ENCODE measurements at places on chromosomes 2 and 18.

DNA sequence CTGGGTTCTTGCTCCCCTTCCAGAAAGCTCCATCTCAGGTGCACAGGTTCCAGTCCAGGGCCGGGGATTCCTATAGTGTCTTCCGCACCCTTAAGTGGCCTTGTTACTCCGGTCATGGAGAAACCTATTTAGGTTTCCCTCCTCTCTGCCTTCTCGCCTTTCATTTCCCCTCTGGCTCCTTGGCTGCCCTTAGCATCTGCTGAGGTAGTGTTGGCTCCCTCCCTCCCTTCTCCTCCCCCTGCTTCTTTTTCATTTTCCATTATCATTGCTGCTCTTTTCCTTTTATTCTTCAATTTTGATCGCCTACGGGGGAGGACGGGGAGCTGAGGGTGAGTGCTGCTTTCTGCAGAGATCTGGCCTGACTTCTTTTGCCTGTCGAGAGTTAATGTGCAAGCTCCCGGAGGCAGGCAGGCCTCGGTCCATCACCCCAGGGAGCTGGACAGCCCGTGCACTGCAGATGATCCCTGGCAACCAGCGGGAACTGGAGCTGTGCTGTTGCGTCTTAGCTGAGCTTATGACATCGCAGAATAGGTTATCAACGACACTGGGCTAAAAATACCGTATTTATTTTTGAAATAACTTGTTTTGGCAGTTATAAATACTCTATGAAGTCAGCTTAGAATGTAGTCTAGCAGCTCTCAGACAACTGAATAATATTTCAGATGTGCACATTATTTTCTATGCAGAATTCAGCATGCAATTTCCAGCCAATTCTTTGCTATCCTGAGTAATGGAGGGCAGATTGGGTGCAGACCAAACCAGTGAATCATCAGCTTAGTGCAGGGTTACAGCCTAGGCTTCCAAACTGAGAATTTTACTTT, 141.9 kb downstream of the SLC4A3 start:
- no peak for DNase-seq

DNA sequence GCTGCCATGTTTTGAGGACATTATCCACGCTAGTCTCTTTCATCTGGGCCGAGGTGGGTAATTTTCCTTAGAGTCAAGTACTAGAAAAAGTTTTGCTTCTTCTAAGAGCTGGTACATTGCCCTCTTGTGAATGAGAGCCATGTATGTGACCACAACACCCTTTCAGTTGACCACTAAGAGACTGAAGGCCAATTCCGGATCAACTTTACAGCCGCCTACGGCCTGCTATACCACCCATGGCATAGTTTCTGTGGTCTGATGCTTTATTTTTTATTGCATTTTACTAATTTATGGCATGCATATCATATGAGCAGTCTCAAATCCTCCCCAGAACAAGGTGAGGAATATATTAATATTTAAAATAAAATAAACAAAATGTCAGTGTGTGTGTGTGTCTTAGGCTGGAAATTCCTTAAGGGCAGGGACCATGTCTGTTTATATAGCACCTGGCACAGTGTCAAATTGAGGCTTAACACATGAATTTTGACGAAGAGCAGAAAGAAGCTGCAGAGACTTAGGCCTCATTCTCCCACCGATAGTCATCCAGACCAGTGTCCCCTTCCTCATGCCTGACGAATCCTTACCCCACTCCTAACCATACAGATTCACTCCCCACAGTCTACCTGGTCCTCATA, 35.4 kb downstream of the PSD4 start:
- DNase-seq = no peak

- DNase-seq = no peak
These were observed 4.3 kb downstream of the BIN1 start for GRCh38 chr2:127102521-127103242.

GRCh38 chr2:153667475-153667874, 188.9 kb upstream of the RPRM start:
- DNase-seq = no peak

GRCh38 chr18:59821983-59822382, 77.8 kb upstream of the PMAIP1 start:
- DNase-seq = no peak

- no peak for DNase-seq
These were observed 131.2 kb upstream of the CYP1B1 start for GRCh38 chr2:38207168-38207567.

DNA sequence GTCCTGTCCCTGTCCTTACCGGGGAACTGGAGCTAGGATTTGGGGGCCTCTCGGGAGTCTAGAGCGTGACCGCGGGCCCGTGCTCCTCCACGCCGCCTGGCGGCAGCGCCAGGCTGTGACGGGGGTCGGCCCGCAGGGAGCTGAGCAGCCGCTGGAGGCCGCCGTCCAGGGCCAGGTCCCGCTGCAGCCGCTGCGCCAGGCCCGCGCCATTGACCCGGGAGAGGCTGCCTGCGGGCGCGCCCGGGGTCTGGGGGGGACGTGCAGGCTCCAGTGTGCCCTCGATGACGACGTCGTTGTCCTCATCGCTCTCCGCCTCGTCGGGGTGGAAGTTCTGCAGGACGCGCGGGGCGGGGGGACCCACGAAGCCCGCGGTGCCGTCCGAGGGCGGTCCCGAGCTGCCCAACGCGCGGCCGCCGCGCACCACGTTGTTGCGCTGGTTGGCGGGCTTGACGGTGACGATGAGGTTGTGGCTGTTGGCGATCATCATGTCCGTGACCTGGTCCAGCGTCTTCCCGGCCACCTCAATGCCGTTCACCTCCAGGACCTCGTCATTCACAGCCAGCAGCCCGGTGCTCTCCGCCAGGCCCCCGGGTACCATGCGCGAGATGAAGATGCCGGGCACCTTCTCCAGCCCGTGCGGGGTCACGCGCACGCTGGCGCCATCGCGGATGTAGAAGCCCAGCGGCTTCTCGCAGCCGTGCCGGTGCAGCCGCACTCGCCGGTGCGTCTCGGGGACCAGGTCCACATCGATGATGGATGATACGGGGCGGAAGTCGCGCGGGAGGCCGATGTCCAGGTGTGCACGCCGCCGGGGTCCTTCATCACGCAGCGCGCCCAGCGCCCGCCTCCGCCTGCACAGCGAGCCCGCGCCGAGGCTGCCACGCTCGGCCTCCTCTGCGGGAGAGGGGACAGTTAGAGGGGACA, 50.9 kb downstream of the ADNP2 start:
- DNase-seq = no peak

DNA sequence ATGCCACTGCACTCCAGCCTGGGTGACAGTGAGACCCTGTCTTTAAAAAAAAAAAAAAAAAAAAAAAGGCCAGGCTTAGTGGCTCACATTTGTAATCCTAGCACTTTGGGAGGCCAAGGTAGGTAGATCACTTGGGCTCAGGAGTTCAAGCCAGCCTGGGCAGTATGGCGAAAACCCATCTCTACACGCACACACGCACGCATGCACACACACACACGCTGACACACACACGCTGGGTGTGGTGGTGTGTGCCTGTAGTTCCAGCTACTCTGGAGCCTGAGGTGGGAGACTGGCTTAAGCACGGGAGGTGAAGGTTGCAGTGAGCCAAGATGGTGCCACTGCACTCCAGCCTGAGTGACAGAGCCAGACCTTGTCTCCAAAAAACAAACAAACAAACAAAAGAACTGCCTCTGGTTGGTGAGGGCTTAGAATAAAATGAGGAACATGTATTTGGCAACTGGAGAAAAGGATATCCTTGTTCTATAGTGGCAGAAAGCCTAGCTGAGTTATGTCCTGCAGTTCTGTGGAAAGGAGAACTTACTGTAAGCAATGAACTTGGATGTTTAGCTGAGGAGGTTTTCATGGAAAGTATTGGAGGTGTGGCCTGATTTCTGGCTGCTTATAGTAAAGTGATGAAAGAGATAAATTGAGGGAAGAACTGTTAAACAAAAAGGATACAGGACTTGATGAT, 34.0 kb downstream of the HAT1 start:
- DNase-seq = no peak

DNA sequence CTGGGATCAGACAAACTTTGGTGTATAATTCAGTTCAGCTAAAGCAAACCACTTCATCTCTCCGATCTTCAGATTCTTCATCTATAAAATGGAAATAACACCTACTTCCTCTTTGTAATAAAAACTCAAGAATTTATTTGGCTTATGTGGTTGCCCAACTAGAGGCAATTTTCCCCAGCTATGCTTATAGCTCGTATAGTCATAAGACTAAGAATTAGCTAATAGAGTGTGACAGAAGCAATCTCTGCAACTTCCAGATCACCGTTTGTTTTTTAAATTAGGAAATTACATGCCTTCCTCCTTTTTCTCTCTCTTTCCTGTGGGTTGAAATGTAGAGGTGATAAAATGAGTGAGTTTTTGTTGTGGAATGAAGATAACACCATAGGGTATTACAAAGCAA, 35.3 kb upstream of the KCNF1 start:
- DNase-seq = no peak

- no peak for DNase-seq
These were observed 77.7 kb upstream of the WDR75 start for GRCh38 chr2:189363559-189363958.

DNA sequence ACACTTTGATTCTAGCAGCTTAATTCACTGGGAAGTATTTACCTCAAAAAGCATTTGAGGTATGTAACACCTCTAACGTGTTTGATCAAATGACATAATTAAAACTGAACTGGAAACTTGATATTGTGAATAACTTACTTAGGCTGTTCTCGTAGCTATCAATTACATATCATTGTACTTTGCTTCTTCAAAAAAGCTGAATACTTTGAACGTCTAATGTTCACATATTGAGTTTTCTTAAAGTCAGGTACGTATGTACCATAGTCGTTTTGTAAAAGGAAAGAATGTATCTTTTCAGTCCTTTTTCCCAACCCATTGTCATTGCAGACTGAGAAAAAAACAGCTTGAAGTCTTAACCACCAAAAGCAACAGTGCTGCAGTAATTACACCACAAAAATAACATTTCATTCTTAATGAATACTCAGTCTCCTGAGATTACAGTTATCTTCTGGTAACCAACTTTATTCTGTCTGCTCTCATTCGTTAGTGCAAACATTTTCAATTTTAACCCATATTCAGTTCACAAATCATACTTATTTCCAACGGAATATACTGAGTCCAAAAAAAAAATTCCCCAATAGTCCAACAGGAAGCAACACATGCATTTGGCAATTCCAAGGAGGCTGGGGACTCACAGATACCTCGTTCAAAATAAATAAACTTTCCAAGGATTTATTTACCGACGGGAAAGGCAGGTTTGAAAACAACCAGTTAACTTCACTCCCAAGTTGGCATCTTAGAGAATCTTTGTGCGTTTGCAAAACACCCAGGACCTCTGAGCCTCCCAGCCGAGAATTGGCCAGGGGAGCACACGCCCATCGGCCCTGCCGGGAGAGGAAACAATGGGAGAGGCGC, 1.1 kb downstream of the CHN1 start:
- DNase-seq = no peak

GRCh38 chr18:30987467-30988241, 54.9 kb downstream of the DSC3 start:
- DNase-seq = no peak

DNA sequence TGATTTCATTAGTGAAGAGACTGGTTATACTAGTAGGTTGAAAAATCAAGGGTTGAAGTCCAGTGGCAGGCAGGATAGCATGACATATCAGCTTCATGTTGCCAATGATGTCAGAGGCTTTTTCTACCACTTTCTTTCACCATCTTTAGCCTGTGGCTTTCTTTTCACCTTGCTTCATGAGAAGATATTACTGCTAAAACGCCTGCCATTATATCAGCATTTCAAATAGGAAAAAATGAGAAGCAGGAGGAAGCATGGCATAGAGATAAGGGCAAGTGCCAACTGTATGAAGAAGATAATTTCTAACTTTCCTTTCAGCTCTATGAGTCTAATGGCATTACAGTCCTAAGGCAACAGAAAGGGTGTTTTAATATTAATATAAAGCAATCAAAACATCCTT, 270.2 kb upstream of the SYT4 start:
- DNase-seq = no peak

DNA sequence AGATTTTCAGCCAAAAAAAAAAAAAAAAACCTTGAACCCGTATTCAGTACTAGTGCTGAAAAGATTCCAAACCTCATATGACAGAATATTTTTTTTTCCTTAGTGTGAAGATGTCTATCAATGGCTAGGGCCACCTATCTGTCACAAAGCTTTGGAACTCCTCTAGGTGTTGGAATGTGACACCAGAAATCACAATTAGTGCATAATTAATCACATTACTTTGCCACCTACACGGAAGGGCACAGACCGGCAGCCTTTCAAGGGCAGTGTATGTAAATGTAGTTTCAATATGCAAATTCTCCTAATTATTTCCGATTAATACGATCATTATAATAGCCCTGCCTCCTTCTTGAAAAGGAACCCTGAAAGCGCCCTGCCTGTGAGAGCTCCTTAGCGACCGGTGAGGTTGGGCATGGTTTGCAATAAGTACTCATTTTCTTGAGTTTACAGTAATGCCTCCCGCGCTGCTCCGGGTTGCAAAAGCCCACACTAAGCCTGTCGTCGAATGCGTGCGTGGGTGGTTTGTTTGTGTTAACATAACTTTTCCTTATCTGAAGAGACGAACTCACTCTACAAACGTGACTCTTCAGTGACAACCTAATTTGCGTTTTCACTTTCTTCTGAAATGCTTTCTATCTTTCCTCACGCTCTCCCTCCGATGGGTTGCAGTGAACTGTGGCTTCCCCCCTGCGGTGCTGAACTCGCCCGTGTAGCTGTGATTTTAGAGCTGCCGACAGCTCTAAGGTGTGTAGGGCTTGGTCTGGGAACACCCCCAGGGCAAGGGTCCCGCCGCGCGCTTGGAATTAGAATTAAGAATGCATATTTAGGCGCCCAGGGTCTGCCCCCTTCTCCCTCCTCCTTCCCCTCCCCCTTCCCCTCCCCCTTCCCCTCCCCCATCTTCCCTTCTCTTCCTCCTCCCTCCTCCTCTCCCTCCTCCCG, 765 bp upstream of the ID2 start:
- DNase-seq = peak; percentile 67

- no peak for DNase-seq
These were observed 168.7 kb downstream of the TCF4 start for GRCh38 chr18:55419132-55419946.

GRCh38 chr2:207683879-207684627, 27.4 kb upstream of the CCNYL1 start:
- no peak for DNase-seq

GRCh38 chr2:62998949-62999348, 51.7 kb upstream of the OTX1 start:
- DNase-seq = no peak

DNA sequence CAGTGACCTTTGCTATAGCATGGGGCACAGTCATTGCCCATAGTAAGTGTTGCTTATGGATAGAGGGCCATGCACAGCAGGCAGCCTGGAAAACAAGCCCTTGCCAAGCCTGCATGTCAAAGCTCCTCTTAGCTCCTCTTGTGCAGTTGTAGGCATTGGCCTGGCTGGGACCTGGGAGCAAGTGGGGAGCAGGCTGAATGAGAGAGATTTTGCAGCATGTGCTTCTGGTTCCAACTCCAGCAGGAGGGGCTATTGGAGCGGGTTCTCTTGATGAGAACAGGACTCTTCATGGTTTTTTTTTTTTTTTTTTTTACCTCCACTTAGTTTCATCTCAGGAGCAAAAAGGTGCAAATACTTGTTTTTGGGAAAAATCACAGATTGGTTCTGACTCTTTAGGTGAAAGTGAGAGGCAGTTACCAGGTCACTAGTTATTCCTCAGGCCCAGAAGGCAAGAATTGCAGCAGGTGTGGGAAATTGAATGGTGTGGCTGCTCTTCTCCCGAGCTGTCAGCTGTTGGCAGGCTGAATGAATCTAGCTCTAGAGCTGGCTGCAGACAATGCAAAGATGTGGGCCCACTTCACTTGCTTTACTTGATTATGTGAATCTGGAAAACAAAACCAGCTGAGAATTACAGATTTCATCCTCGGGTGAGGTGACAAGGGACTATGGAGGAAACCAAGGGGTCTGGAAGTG, 95.9 kb downstream of the MAP4K4 start:
- no peak for DNase-seq

All from nephron progenitor cell (in vitro differentiated cells).